Panc1 (cell line): ENCODE measurements at places on chromosomes 3 and 15. TPM values are rescaled to one million over a fixed set of nuclear protein-coding genes. Genes with fewer than 3 reads are reported as not detected.

The ACSBG1 gene
- 0.31 TPM for total RNA-seq

The GALNT15 gene
- total RNA-seq = 0.10 TPM

The TGM4 gene
- total RNA-seq = 0.46 TPM

The CSPG5 gene
- 3.2 TPM for total RNA-seq

The SPSB4 gene
- 0.05 TPM for total RNA-seq

The MESP2 gene
- total RNA-seq = 1.1 TPM

The BNC1 gene
- total RNA-seq = not detected

The SHC4 gene
- total RNA-seq = 0.10 TPM

The TIPIN gene
- total RNA-seq = 19.7 TPM

The NEIL1 gene
- 3.4 TPM for total RNA-seq

The BUB1B gene
- total RNA-seq = 67.8 TPM

The RBM15B gene
- 30.9 TPM for total RNA-seq

The SPATA12 gene
- total RNA-seq = 0.10 TPM

The C3orf49 gene
- total RNA-seq = not detected

The GABRR3 gene
- not detected for total RNA-seq

The CMC1 gene
- total RNA-seq = 15.9 TPM

The LPCAT4 gene
- 58.5 TPM for total RNA-seq

The SNURF gene
- 13.7 TPM for total RNA-seq

The RETNLB gene
- not detected for total RNA-seq

The DUT gene
- 220 TPM for total RNA-seq

The CNTN6 gene
- not detected for total RNA-seq

The TRH gene
- not detected for total RNA-seq

The ZXDC gene
- total RNA-seq = 33.3 TPM

The KIF15 gene
- total RNA-seq = 12.2 TPM

The RTP1 gene
- not detected for total RNA-seq

The TRPC1 gene
- 29.6 TPM for total RNA-seq

The MFGE8 gene
- 1,799 TPM for total RNA-seq

The SERPINI1 gene
- 8.0 TPM for total RNA-seq

The PAQR9 gene
- total RNA-seq = 0.36 TPM
